ENCODE measurements at places on chromosomes 4 and X. TPM values are rescaled to one million over a fixed set of nuclear protein-coding genes. Genes with fewer than 3 reads are reported as not detected.

- H3K27ac ChIP-seq: no peak overlapping the region
- no peaks in the 10 kb centered on the region for H3K27me3 ChIP-seq
- H3K4me1 ChIP-seq: no peaks in the 10 kb centered on the region
- DNase-seq: no peak
- H3K36me3 ChIP-seq: no peaks in the 10 kb centered on the region
Observed at GRCh38 chr4:121980643-121981042, 28.8 kb upstream of the TRPC3 start.

GRCh38 chr4:90943311-90943710 is 816.1 kb downstream of the CCSER1 start:
- no peak for DNase-seq
- H3K4me3 ChIP-seq: no peak overlapping the region
- no peaks in the 10 kb centered on the region for H3K4me1 ChIP-seq
- no peaks in the 10 kb centered on the region for H3K27me3 ChIP-seq

GRCh38 chr4:81594490-81595159 is 122.9 kb upstream of the RASGEF1B start:
- H3K4me3 ChIP-seq: no peak overlapping the region
- H3K27ac ChIP-seq: no peak overlapping the region
- DNase-seq: no peak
- H3K27me3 ChIP-seq: no peaks in the 10 kb centered on the region
- no peaks in the 10 kb centered on the region for H3K36me3 ChIP-seq
- no peaks in the 10 kb centered on the region for H3K4me1 ChIP-seq

GRCh38 chrX:42290608-42291007 is 367.3 kb upstream of the CASK start:
- DNase-seq: no peak
- no peaks in the 10 kb centered on the region for H3K4me1 ChIP-seq
- no peak overlapping the region for H3K4me3 ChIP-seq
- no peaks in the 10 kb centered on the region for H3K27me3 ChIP-seq
- H3K27ac ChIP-seq: no peak overlapping the region
- H3K36me3 ChIP-seq: no peaks in the 10 kb centered on the region

GRCh38 chrX:150849486-150849885 is 49.0 kb downstream of the CD99L2 start:
- H3K27ac ChIP-seq: no peak overlapping the region
- no peaks in the 10 kb centered on the region for H3K36me3 ChIP-seq
- no peaks in the 10 kb centered on the region for H3K27me3 ChIP-seq
- no peaks in the 10 kb centered on the region for H3K4me1 ChIP-seq
- H3K4me3 ChIP-seq: no peak overlapping the region

DNA sequence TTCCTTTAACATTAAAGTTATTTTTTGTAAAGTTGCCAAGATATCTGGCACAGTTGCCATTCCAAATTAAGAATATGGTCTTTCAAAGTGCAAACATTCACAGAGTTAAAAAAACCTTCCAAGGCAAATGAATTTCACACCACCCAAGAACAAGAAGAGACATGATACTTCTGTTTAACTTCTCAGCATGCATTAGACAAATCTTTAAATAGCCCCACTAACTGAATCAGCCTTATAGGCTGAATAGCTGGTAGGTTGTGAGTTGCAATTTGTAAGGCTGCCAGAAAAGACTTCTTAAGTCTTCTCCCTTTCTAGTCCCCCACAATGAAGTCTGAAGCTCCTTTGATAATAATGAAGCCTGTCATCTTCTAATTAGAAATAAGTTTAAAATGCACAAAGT is 95.6 kb downstream of the MAPK10 start:
- no peaks in the 10 kb centered on the region for H3K4me1 ChIP-seq
- H3K36me3 ChIP-seq: no peaks in the 10 kb centered on the region
- H3K27me3 ChIP-seq: no peaks in the 10 kb centered on the region
- H3K27ac ChIP-seq: no peak overlapping the region
- no peak overlapping the region for H3K4me3 ChIP-seq

GRCh38 chrX:46256875-46257274 is 288.3 kb downstream of the ZNF674 start:
- no peak for DNase-seq
- no peak overlapping the region for H3K27ac ChIP-seq
- peaks cover 22% of the 10 kb centered on the region for H3K4me1 ChIP-seq
- no peak overlapping the region for H3K4me3 ChIP-seq
- H3K36me3 ChIP-seq: no peaks in the 10 kb centered on the region
- H3K27me3 ChIP-seq: no peaks in the 10 kb centered on the region

DNA sequence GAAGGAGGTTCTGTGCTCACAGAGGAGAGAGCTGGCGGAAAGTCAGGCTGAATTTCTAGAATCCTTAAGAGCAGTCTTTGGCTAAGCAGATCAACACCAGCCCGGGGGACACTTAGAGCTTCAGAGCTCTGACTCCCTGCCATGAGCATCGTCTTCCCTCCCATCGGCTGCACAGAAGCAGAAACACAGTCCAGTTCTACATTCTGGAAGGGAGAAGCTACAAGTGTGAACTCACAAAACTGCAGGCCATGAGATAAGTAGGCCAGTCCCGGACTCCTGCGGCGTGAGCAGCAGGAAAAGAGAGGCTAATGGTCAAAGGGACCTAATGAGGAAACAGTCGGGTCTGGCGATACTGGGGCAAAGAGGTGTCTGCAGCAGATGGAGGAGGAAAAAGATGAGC is 211.5 kb downstream of the DHX15 start:
- no peak for DNase-seq
- no peaks in the 10 kb centered on the region for H3K27me3 ChIP-seq
- no peak overlapping the region for H3K4me3 ChIP-seq
- H3K27ac ChIP-seq: no peak overlapping the region
- no peaks in the 10 kb centered on the region for H3K36me3 ChIP-seq

DNA sequence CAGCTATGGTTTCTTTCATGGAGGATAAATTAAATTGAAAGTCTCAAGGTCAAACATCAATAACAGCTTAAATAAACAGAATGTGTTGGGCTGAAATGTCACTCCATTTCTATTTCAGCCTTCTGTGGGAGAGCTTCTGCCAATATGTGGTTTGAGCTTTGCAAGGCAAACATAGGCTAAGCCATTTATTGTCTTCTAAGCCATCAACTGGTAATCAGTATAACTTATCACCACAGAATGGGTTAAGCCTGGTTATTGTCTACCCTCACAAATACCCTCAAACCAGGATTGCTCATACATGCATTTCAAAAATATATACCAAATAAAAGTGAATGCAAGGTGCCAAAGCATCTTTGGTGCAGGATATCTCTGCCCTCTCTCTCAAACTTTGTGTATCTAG is 52.7 kb downstream of the GABRB1 start:
- no peak overlapping the region for H3K4me3 ChIP-seq
- no peaks in the 10 kb centered on the region for H3K4me1 ChIP-seq
- H3K27ac ChIP-seq: no peak overlapping the region
- H3K36me3 ChIP-seq: no peaks in the 10 kb centered on the region

- H3K4me3 ChIP-seq: no peak overlapping the region
- H3K36me3 ChIP-seq: no peaks in the 10 kb centered on the region
- peak; percentile 85 for DNase-seq
- H3K4me1 ChIP-seq: peaks cover 45% of the 10 kb centered on the region
Observed at GRCh38 chr4:128600996-128601871, 208.3 kb upstream of the JADE1 start.

DNA sequence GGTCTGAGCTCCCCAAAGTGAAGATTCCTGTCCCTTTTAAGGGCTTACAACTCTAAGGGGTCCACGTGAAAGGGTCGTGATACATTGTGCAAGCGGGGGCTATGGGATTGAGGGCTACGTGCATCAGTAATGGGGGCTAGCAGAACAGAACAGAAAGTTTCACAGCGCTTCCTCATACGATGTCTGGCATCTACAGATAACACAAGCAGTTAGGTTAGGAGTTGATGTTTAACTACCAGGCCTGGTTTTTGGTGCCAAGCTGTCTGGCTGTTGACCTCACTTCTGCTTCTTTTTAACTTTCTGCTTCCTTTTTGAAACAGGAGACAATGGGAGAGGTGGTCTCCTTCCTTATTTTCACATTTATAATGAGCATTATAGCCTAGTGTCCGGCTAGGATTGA is 368.6 kb upstream of the CXorf51A start:
- no peak overlapping the region for H3K4me3 ChIP-seq
- no peaks in the 10 kb centered on the region for H3K27me3 ChIP-seq
- H3K36me3 ChIP-seq: no peaks in the 10 kb centered on the region
- no peaks in the 10 kb centered on the region for H3K4me1 ChIP-seq
- no peak overlapping the region for H3K27ac ChIP-seq
- DNase-seq: no peak

DNA sequence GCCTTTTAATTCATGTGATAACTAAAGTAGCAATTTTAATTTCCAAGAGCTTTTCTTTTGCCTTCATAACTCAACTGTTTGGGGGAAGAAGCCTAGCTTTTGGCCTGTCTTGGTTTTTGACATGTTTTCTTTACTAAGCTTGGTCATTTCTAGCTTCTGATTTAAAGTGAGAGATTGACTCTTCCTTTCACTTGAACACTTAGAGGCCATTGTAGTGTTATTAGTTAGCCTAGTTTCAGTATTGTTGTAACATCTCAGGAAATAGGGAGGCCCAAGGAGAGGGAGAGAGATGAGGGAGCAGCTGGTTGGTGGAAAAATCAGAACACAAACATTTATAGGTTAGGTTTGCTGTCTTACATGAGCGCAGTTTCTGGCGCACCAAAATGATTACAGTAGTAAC is 44.8 kb downstream of the DCLK2 start:
- DNase-seq: no peak
- H3K36me3 ChIP-seq: no peaks in the 10 kb centered on the region
- no peak overlapping the region for H3K4me3 ChIP-seq
- peaks cover 40% of the 10 kb centered on the region for H3K4me1 ChIP-seq

DNA sequence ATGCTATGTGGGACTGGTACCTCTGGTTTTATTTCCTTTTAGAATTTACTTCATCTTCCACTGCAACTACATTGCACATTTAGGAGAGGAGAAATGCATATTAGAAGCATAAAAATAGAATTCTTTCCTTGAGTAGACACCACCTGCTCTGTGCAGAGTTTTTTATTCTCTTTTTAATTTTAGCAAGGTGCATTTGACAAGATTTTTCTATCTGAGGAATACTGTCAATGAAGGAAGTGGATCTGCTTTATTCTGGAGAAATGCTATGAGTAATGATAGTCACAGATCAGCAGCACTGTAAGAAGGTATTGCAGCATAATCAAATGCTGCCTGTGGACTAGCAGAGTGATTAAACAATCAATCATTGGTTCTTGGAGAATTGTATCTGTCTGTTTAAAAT is 1038.3 kb downstream of the RAPGEF2 start:
- no peaks in the 10 kb centered on the region for H3K36me3 ChIP-seq
- DNase-seq: no peak
- no peaks in the 10 kb centered on the region for H3K27me3 ChIP-seq

- no peak for DNase-seq
- 0 out of 2 replicates have a peak, but pooled peaks cover 4% of the 10 kb centered on the region for H3K36me3 ChIP-seq
- H3K27ac ChIP-seq: peak overlapping the region; percentile 93
- H3K4me1 ChIP-seq: peaks cover 15% of the 10 kb centered on the region
Observed at GRCh38 chr4:113763029-113763285, 1.4 kb upstream of the CAMK2D start.

DNA sequence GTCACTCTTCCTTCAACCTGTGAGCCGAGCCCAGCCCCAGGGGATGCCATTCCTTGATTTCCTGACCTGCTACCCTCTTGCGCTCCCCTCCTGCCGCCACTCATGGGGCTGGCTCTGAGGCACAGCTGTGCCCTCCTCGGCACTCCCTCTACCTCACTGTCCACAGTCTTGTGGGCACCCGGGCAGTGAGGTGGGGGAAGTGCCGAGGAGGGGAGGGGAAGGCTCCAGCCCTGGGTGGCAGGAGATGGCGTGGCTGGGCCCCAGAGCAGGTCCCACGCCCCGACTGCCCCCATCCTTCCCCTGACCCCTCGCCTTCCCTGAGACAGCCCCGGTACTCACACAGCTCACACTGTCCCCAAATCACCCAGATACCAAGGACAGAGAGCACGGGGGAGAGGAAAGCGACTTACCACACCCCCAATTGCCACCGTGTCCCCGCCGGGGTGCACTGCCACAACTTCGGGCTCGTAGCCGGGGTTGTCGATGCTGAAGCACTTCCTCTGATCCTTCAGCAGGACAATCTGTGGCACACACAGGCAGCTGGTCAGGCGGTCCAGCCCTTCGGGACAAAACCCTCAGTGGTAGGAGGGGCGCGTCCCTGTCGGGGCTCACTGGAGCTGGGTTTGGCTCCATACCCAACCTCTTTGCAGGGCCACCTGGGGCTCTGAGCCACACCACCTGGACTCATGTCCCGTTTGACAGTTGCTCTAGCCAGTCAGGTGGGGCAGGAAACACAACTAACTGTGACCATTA is 37.9 kb downstream of the WDR1 start:
- no peaks in the 10 kb centered on the region for H3K27me3 ChIP-seq
- peaks cover 92% of the 10 kb centered on the region for H3K36me3 ChIP-seq
- H3K27ac ChIP-seq: no peak overlapping the region
- H3K4me1 ChIP-seq: no peaks in the 10 kb centered on the region

AKAP14 gene
- not detected for total RNA-seq

ZNF157 gene
- not detected for total RNA-seq

SLC16A2 gene
- 11.9 TPM for total RNA-seq

PGAM4 gene
- total RNA-seq: not detected

STATH gene
- not detected for total RNA-seq

GAGE12F gene
- not detected for total RNA-seq

ARMCX1 gene
- total RNA-seq: 19.6 TPM

NRK gene
- not detected for total RNA-seq

GATA1 gene
- not detected for total RNA-seq

CORIN gene
- total RNA-seq: not detected
